Activated naive CD4-positive, alpha-beta T cell (primary cell): ENCODE measurements at places on chromosomes 16 and 17.

DNA sequence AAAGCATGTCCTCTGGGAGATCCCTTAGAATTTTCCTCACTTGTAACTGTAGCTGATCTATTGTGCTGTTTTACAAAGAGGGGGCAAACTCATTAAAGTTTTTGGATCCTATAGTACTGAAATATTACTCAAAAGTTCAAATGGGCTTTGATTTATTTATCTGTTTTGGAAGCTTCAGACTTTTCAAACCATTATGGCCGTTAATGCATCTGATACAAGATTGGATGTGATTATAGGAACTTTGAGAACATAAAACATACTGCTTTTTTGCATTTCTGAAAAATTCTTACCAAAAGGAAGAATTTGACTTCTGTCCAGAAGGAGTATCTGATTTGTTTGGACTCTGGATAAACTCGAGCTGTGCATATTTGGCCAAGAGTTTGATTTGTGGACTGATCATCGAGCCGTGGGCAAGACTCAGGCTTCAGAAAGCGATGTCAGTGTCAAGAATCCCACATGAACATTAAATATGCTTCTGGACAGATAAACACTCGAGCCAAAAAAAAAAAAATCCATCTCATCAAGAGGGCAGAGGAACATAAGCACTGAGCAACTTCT, 8.2 kb upstream of the MARCHF10 start:
- DNase-seq: no peak

DNA sequence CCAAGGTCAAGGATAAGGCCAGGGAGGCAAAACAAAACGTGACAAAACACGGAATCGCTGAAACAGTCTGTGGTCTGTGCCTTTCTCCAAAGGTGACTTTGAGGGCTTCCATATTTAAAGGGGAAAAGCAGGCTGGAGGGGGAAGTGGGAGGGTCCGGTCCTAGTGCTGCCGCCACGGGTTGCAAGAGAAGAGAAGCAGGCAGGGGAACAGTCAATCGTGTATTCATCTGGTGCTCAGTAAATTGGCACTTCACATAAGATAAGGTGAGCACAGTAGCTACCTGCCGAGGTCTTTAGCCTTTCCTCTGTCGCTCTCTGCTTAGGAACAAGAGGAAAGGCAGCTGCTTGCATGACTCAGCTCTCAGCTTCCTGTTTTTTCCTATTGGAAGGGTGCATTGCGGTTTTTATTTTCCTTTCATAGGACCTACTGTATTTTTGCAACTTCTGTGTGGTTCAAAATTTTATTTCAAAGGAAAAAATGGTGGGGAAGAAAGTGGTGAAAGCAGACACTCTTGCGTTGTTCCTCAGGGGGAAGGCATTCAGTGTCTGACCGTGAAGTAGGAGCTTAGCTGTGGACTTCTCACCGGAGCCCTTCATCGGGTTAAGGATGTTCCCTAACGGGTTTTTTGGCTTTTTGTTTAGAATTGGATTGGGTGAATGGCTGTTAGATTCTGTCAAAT, 7.1 kb upstream of the LGALS3BP start:
- DNase-seq: no peak

DNA sequence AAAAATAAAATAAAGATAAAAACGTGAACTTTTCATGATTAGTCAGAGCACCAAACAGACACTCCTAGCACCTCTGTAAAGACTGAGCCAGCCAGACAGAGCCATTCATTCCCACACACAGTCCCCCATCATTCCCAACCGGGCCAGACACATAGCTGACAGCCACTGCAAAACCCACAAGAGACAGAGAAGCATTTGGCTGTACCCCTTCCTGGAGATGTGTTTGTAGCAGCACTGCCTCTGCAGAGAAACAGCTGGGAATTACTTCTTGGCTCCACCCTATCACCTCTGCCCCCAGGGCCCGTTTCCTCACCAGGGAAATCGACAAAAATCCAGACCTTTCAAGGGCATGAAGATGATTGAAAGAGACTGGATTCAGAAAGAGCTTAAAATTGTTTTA, 46.4 kb downstream of the MYH11 start:
- no peak for DNase-seq

GRCh38 chr17:1732833-1733321, 8.4 kb downstream of the WDR81 start:
- DNase-seq: no peak

GRCh38 chr17:41959336-41960095, 7.1 kb upstream of the CNP start:
- DNase-seq: no peak

GRCh38 chr17:54157542-54157941, 334.8 kb downstream of the KIF2B start:
- DNase-seq: no peak

DNA sequence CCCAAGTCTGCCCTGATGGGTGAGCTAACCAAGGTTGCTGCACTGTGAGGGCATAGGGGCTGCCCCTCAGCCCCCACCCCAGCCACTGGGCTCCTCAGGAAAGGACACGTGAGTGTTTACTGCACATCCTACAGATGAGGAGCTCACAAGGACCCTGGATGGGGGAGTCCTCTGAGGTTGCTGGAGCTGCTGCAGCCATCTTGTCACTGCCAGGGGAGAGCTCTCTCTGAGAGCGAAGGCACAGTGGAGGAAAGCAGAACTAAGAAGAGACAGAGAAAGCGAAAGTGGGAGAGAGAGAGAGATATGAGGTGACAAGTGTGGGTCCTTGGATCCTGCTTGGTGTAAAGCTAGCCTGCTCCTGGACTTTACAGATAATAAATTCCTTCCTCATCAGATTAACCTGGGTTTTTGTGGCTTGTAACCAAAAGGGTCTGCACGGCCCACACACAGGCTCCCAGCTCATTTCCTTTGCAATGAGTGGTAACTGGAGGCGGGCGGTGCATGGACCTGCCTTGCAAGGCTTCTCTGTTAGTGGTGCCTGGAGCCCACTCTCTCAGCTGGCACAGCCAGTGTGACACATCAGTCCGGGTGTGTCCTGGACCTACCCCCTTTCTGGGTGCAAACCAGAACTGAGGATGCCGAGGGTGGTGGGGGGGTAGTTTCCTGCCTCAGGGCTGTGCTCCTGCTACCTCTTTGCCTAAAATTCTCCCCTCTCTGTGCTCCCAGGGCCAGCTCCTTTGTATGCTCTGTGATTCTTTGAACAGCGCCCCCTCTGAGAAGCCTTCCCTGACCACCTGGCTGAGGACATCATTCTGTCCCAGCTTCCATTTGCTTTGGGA, 14.2 kb downstream of the SNX20 start:
- no peak for DNase-seq

DNA sequence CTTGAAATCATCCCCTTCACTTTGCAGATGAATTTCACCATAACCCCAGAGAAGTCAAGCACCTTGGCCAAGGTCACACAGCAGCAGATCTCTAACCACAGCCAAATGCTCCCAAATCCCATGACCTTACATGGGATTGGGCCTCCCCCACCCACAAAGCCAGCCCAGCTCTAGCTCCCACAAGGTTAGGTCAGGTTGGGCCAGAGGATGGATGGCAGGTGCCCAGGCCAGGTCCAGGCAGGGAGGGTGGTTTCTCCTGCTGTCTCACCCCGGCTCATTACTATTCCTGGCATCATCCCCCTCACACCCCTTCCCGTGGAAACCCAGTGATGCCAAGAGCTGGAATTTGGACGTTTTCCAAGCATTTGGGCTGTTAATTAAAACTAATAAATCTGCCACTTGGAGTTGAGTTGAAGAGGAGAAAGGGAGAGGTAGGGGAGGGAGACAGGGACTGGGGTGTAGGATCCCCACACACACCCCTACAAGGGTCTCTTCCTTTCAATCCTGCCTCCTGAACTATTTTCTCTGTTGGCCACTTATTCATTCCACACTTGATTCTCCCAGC, 181.6 kb downstream of the TMEM132E start:
- no peak for DNase-seq

- no peak for DNase-seq
Measured at GRCh38 chr17:66493283-66494019, 191.0 kb downstream of the PRKCA start.

- no peak for DNase-seq
Measured at GRCh38 chr16:7332611-7333010, at the start of gene RBFOX1. RBFOX1 (plus strand) TSS chr16:7332845.

DNA sequence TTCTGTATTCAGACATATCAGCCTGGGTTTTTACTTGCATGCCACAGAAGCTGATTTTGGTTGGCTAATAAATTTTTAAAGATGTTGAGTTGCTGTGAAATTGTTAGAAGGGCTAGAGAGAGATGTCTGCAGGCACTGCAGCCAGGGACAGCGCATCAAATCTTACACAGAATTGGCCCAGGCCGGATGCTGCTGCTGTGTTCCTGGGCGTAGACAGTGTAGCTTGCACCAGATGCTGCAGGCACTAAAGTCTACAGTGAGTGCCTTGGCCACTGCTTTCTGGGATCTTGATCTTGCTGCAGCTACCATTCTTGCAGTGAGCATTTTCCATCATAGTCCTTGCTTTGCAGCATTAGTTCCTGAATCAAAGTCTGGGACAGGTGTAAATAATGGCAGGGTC, 169.9 kb downstream of the SPECC1 start:
- DNase-seq: no peak

- no peak for DNase-seq
Measured at GRCh38 chr17:17506893-17507464, 10.8 kb upstream of the RASD1 start.

DNA sequence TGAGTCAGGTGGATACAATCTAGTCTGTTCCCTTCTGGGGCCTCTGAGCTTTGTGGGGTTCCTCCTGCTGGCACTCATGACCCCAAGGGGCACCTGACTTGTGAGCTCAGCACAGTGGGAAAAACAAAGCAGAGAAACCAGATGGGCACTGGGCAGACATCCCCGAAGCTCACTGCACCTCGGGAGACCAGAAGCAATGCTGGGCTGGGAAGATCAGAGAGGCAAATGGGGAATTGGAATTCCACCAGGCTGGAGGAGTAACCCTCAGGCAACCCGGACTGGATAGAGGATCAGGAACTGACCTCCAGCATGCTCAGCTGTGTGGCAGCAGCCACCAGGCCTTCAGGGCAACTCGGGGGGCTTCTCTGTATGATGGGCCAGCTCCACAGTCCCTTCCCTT, 50.3 kb downstream of the ABCC12 start:
- DNase-seq: no peak

DNA sequence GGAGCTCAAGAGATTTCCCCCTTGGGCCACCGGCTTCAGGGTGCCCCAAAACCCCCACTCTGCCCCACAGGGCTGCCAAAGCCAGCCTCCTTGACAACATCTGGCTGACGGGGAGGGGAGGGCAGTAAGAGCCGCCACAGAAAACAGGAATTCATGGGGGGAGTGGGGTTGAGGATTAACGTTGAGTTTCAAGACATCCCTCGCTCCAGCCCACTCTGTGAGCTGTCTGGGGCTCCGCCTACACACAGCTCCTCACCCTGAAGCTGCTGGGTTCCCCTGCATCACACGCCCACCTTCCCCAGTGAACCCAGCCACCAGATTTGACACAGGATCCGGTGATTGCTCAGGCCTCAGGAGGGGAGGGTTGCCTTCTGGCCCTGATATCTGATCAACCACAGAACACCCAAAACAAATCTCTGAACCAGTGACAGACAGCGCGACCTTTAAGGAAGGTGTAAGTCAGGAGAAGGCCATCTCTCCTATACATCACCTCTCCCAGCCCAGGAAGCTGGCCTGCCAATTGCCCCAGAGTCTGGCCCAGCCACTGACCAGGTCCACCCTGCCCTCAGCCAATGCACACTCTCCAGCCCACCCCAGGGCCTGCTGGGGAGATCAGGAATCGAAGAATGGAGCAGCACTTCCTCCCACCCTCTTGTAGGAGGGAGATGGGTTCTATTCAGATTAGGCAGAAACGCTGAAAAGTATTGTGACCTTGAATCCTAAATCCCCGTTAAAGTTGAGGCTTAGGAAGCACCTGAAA, 132.1 kb downstream of the CLEC16A start:
- no peak for DNase-seq

- no peak for DNase-seq
Measured at GRCh38 chr16:11781773-11782172, 15.3 kb downstream of the ZC3H7A start.

DNA sequence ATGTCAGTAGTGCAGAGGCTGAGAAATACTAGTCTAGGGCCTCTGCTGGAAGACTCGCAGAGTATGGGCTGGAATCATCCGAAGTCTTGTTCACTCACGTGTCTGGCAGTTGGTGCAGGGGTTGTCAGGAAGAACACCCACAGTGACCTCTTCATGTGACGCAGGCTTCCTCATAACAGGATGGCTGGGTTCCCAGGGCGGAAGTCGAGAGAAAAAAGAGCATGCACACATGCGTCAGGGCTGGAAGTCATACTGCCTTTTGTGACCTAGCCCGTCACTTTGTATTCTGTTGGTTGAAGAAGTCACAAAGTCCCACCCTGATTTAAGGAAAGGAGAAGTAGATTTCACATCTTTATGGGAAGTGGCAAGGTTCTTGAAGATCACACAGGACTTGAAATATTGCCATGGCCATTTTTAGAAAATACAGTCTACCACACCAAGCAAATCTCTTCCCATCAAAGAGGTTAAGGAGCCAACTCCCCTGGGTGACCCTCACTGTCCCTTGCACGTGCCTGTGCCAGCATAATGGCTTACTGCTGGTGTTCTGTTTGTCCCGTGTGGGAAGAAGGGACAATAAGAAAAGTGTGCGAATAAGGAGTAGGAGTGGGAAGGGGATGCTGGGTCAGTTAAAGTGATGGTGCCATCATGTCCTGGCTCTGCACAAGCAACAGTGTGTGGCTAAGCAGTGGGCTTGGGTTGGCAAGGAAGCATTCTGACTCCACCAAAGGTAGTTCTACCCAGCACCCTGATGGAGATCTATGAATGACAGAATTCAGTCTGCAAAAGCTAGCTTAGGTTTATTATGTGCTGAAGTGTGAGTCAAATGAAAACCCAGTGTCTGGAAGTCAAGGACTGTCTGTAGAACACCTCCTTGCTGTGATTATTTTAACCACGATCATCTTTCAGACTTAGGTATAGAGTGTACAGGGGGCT, 28.1 kb downstream of the HEATR3 start:
- DNase-seq: no peak

- DNase-seq: no peak
Measured at GRCh38 chr16:57844416-57845030, 42.2 kb upstream of the KIFC3 start.

GRCh38 chr17:61737820-61738219, 125.5 kb downstream of the BRIP1 start:
- no peak for DNase-seq

DNA sequence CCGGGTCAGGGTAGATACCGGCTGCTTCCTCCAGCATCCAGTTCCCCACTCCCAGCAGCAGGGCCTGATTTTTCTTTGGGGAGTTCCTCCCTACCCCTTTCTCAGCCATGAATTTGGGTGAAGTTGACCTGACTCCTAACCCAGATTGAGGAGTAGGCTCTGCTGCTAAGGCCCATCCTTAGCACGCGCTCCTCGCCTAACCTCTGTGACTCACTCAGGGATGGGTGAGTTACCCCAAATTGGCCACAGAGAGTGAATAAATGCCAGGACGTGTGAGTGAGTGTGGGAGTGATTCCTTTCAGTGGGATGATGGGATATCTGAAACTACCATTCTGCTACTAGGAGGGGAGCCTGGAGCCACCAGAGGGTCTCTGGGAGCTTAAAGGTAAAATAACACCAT, 28.9 kb upstream of the ABCC12 start:
- DNase-seq: no peak
